Endodermal cell (in vitro differentiated cells): ENCODE measurements at places on chromosomes 6 and 20. TPM values are rescaled to one million over a fixed set of nuclear protein-coding genes. Genes with fewer than 3 reads are reported as not detected.

- DNase-seq: no peak
- peak overlapping the region; percentile 65 for H3K27ac ChIP-seq
- no peaks in the 10 kb centered on the region for H3K27me3 ChIP-seq
- no peak overlapping the region for H3K4me3 ChIP-seq
- H3K36me3 ChIP-seq: no peaks in the 10 kb centered on the region
- H3K4me1 ChIP-seq: peaks cover 3% of the 10 kb centered on the region
Measured at GRCh38 chr6:154433477-154434241, 76.8 kb downstream of the CNKSR3 start.

DNA sequence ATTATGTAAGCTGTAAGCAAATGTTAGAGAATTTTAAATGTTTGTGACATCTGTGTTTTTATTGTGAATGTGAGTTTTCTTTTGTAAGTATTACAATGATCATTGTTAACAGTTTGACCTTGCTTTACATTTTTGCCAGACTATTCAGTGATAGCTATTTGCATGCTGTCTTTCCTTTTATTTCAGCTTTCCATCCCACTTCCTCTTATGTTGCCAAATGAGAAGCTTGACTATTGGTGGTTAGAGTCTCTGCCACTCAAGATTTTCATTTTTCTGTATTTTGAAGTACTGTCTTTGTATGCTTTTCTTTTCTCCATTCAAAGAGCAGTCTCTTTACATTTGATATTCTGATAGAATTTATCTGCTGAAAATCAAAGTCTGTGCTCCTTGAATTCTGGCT lies 104.1 kb downstream of the PRIM2 start:
- H3K27ac ChIP-seq: no peak overlapping the region
- no peak for DNase-seq
- H3K36me3 ChIP-seq: no peaks in the 10 kb centered on the region

GRCh38 chr20:35637276-35637675 lies 21.6 kb downstream of the SPAG4 start:
- H3K36me3 ChIP-seq: peaks cover 11% of the 10 kb centered on the region
- no peaks in the 10 kb centered on the region for H3K27me3 ChIP-seq
- H3K27ac ChIP-seq: no peak overlapping the region
- no peak for DNase-seq

- H3K27ac ChIP-seq: no peak overlapping the region
- no peak overlapping the region for H3K4me3 ChIP-seq
- H3K36me3 ChIP-seq: no peaks in the 10 kb centered on the region
- H3K4me1 ChIP-seq: peaks cover 12% of the 10 kb centered on the region
- no peaks in the 10 kb centered on the region for H3K27me3 ChIP-seq
Measured at GRCh38 chr6:135852746-135853145, 1.2 kb downstream of the PDE7B start.

- DNase-seq: no peak
- H3K36me3 ChIP-seq: no peaks in the 10 kb centered on the region
- no peaks in the 10 kb centered on the region for H3K27me3 ChIP-seq
- no peak overlapping the region for H3K4me3 ChIP-seq
- H3K27ac ChIP-seq: no peak overlapping the region
Measured at GRCh38 chr6:81996414-81996813, 243.9 kb upstream of the TENT5A start.

DNA sequence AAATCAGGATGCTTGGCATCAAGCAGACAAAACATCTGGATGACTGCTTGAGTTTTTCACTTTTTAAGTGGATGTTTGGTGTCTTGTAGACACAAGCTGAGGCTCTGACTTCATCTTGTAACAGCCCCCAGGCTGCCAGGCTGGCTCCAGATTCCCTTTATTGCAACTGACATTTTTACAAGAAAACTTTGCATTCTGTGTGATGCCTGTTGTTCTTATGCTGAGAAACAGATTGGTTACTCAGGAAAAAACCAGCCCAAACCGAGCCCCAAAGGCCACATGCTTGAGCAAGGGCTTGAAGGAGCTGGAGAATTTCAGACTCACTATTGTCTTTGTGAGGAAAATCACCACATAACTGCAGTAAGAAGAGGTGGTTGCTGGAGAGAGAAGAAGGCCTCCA lies 98.4 kb upstream of the PREP start:
- no peak overlapping the region for H3K4me3 ChIP-seq
- no peak for DNase-seq
- no peaks in the 10 kb centered on the region for H3K4me1 ChIP-seq
- no peaks in the 10 kb centered on the region for H3K36me3 ChIP-seq
- H3K27me3 ChIP-seq: no peaks in the 10 kb centered on the region

- H3K4me3 ChIP-seq: no peak overlapping the region
- peaks cover 12% of the 10 kb centered on the region for H3K4me1 ChIP-seq
- no peak for DNase-seq
Measured at GRCh38 chr6:14811775-14812428, 434.0 kb upstream of the JARID2 start.

- no peak overlapping the region for H3K27ac ChIP-seq
- H3K27me3 ChIP-seq: no peaks in the 10 kb centered on the region
- no peak for DNase-seq
Measured at GRCh38 chr6:79755967-79756366, 124.8 kb downstream of the SH3BGRL2 start.

GRCh38 chr6:106528521-106528920 lies 100.8 kb downstream of the RTN4IP1 start:
- H3K4me1 ChIP-seq: no peaks in the 10 kb centered on the region
- no peak overlapping the region for H3K4me3 ChIP-seq
- DNase-seq: no peak
- H3K36me3 ChIP-seq: no peaks in the 10 kb centered on the region
- no peak overlapping the region for H3K27ac ChIP-seq

Gene SOX12
- 71.4 and 73.6 TPM in 2 replicates for total RNA-seq

Gene KCNQ2
- total RNA-seq: 31.6 and 36.4 TPM in 2 replicates

Gene NR2E1
- not detected in 3 replicates for total RNA-seq

Gene KCNG1
- 84.4 and 106 TPM in 2 replicates for total RNA-seq

Gene GJA10
- not detected in 3 replicates for total RNA-seq

Gene BTNL2
- not detected in 3 replicates for total RNA-seq
